ENCODE measurements at places on chromosomes 5 and 9. TPM values are rescaled to one million over a fixed set of nuclear protein-coding genes. Genes with fewer than 3 reads are reported as not detected.

Gene FBXL7
- 23.1 TPM for total RNA-seq

Gene RACK1
- 4,370 TPM for total RNA-seq

DNA sequence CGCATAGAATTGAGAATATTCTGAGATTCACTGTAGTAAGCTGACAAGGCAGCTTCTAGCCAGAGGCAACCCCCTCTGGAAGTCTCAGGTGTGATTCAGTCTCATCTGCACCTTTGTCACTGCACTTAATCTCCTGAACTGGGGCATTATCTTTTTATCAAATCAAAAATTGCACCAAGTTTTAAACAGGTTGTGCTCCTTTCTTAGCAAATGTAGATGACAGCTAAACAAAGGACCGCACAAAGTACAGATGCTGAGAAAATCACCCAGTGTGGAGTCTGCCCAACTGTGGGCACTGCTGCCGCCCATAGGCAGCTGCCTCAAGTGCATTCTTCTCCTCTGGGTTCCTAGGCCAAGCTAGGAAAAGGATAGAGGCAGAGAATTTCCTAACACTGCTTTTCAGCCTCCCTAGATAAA lies 51.1 kb downstream of the STARD4 start:
- DNase-seq, result peak; percentile 33

- no peak for DNase-seq
Measured at GRCh38 chr9:15272377-15272928, 34.6 kb downstream of the TTC39B start.
